ENCODE measurements at places on chromosomes 16 and 17. TPM values are rescaled to one million over a fixed set of nuclear protein-coding genes. Genes with fewer than 3 reads are reported as not detected.
A peak's percentile ranks its signal among the peaks of the same experiment; 100 is the strongest.

GRCh38 chr17:28112606-28113005 is 70.1 kb downstream of the NLK start:
- no peak overlapping the region for H3K27ac ChIP-seq
- no peak overlapping the region for H3K4me3 ChIP-seq
- H3K36me3 ChIP-seq: peaks cover 10% of the 10 kb centered on the region
- no peak for DNase-seq

GRCh38 chr17:64343833-64344637 is 46.6 kb downstream of the PECAM1 start:
- peak overlapping the region; percentile 60 for H3K27ac ChIP-seq
- DNase-seq: no peak
- H3K36me3 ChIP-seq: peaks cover 32% of the 10 kb centered on the region
- peaks cover 14% of the 10 kb centered on the region for H3K4me1 ChIP-seq
- no peaks in the 10 kb centered on the region for H3K27me3 ChIP-seq

GRCh38 chr17:14747603-14747950 is 446.7 kb downstream of the HS3ST3B1 start:
- no peaks in the 10 kb centered on the region for H3K36me3 ChIP-seq
- DNase-seq: no peak
- no peak overlapping the region for H3K27ac ChIP-seq
- H3K4me3 ChIP-seq: no peak overlapping the region
- peaks cover 3% of the 10 kb centered on the region for H3K27me3 ChIP-seq

- peaks cover 22% of the 10 kb centered on the region for H3K4me1 ChIP-seq
- H3K4me3 ChIP-seq: no peak overlapping the region
- no peaks in the 10 kb centered on the region for H3K36me3 ChIP-seq
Measured at GRCh38 chr17:79926142-79926604, 86.9 kb upstream of the CBX4 start.

GRCh38 chr17:31216031-31216751 is 80.8 kb downstream of the OMG start:
- H3K36me3 ChIP-seq: peaks cover 1% of the 10 kb centered on the region
- DNase-seq: no peak
- no peaks in the 10 kb centered on the region for H3K4me1 ChIP-seq
- no peaks in the 10 kb centered on the region for H3K27me3 ChIP-seq
- H3K4me3 ChIP-seq: no peak overlapping the region

DNA sequence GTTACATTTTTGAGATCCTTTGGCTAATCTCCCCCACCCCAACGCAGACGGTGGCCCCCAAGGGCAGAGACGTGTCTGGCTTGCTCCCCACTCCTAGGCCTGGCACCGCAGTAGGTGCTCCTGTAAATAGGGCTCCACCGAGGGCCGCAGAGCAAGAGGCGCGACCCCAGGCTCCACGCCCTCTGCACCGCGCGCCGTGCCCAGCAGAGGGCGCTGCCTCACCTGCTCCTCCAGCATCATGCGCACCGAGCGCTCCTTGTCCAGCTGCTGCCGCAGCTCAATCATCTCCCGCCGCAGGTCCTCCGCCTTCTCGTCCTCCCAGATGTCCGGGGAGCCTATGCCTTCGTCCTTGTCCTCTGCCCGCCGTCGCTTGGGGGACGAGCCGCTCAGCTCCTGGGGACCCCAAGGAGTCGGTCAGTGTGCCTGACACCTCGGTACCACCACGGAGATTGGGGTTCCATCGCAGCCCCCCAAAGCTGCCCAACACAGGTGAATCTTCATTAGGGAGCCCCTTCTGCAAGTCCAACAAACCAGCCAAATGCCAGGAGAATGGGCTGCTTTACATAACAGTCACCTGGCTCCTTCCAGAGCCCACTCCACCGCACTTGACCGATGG is 11.2 kb downstream of the TFAP4 start:
- DNase-seq: peak; percentile 73
- H3K4me3 ChIP-seq: no peak overlapping the region
- peak overlapping the region; percentile 30 for H3K27ac ChIP-seq
- H3K36me3 ChIP-seq: peaks cover 14% of the 10 kb centered on the region
- no peaks in the 10 kb centered on the region for H3K27me3 ChIP-seq
- H3K4me1 ChIP-seq: peaks cover 4% of the 10 kb centered on the region

GRCh38 chr17:80313160-80313829 is 52.6 kb downstream of the RNF213 start:
- H3K27me3 ChIP-seq: no peaks in the 10 kb centered on the region
- H3K27ac ChIP-seq: peak overlapping the region; percentile 69
- H3K4me1 ChIP-seq: peaks cover 12% of the 10 kb centered on the region
- no peak overlapping the region for H3K4me3 ChIP-seq

DNA sequence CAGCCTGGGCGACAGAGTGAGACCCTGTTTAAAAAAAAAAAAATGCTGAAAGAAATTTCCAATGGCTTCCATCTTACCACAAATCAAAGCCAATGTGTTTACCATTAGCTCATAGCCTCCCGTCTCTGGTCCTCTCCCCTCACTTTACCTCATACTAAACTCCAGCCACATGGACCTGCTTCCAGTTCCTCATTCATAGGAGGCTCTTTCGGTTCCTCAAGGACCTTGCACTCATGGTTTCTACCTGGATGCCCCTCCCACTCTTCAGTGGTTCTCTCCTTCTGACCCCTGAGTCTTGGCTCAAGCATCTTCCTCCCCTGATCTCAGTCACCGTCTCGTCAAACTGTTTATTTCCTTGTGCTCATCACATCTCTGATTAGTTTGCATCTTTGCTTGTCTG is 3.8 kb upstream of the DEF8 start:
- H3K27ac ChIP-seq: no peak overlapping the region
- no peak for DNase-seq
- H3K4me1 ChIP-seq: no peaks in the 10 kb centered on the region
- H3K27me3 ChIP-seq: peaks cover 55% of the 10 kb centered on the region
- no peaks in the 10 kb centered on the region for H3K36me3 ChIP-seq

- no peak for DNase-seq
- H3K4me1 ChIP-seq: no peaks in the 10 kb centered on the region
- H3K27me3 ChIP-seq: peaks cover 2% of the 10 kb centered on the region
- no peak overlapping the region for H3K27ac ChIP-seq
- H3K36me3 ChIP-seq: no peaks in the 10 kb centered on the region
- H3K4me3 ChIP-seq: no peak overlapping the region
Measured at GRCh38 chr16:54620197-54620596, 310.5 kb upstream of the IRX5 start.

GRCh38 chr16:4266372-4266771 is 6.5 kb downstream of the TFAP4 start:
- H3K27me3 ChIP-seq: no peaks in the 10 kb centered on the region
- no peak overlapping the region for H3K4me3 ChIP-seq
- no peak for DNase-seq
- peaks cover 11% of the 10 kb centered on the region for H3K36me3 ChIP-seq

GRCh38 chr16:88816736-88817535 is 5.2 kb upstream of the APRT start:
- H3K36me3 ChIP-seq: no peaks in the 10 kb centered on the region
- H3K27ac ChIP-seq: no peak overlapping the region
- no peaks in the 10 kb centered on the region for H3K27me3 ChIP-seq
- no peak overlapping the region for H3K4me3 ChIP-seq
- peaks cover 2% of the 10 kb centered on the region for H3K4me1 ChIP-seq
- DNase-seq: no peak

GRCh38 chr17:18980682-18981334 is 23.8 kb downstream of the FAM83G start:
- H3K4me1 ChIP-seq: no peaks in the 10 kb centered on the region
- no peaks in the 10 kb centered on the region for H3K36me3 ChIP-seq
- DNase-seq: no peak
- H3K27ac ChIP-seq: no peak overlapping the region
- H3K27me3 ChIP-seq: no peaks in the 10 kb centered on the region
- H3K4me3 ChIP-seq: no peak overlapping the region

GRCh38 chr17:65430209-65430833 is 131.1 kb downstream of the AXIN2 start:
- no peaks in the 10 kb centered on the region for H3K36me3 ChIP-seq
- H3K27me3 ChIP-seq: peaks cover 2% of the 10 kb centered on the region
- DNase-seq: no peak
- H3K4me3 ChIP-seq: no peak overlapping the region

DNA sequence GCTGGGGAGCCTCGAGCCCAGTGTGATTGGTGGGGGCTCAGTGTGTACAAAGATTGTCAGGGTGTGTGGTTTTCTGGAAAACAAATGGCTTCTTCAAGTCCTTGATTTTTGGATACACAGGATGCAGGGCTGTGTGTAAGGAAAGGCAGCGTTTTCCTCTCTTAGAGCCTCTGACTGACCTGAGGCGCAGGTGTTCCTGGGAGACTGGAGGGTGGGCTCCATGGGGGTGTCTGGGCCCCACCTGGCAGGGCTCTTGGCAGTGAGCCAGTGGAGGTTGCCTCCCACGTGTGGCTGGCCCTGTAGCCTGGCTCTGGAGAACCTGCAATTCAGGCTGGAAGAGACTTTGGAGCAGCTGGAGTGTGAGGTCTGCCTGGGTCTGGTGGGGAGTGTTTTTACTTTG is 5.0 kb downstream of the FOXK2 start:
- no peak for DNase-seq

- peaks cover 5% of the 10 kb centered on the region for H3K36me3 ChIP-seq
- H3K4me3 ChIP-seq: peak overlapping the region; percentile 78
- no peak for DNase-seq
- H3K27ac ChIP-seq: peak overlapping the region; percentile 89
- peaks cover 81% of the 10 kb centered on the region for H3K4me1 ChIP-seq
Measured at GRCh38 chr16:89408315-89408714, 82.0 kb downstream of the ANKRD11 start.

DNA sequence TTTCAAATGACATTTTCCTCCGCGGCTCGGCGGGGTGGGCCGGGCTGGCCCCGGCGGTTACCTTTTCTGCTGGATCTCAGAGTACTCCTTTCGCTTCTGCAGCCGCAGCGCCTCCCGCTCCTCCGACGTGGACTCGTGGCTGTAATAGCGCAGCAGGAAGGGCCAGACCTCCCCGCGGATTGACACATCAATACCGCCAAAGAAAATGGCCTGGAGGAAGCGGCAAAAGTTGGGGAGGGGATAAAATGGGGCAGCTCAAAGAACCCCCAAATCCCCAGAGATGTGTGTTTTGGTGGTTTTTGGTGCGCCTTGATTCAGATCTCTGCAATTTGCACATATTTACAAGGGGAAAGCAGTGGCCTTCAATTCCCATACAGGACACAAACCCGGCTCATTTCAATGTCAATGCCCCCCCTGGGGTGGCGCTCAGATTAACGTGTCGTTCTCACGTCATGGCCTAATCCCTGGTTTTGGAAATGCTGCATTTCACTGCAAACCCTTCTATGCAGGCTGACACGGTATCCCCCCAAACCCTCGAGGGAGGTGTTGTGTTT is 85.9 kb downstream of the TBC1D16 start:
- H3K4me3 ChIP-seq: no peak overlapping the region
- no peak overlapping the region for H3K27ac ChIP-seq
- peaks cover 2% of the 10 kb centered on the region for H3K27me3 ChIP-seq

DNA sequence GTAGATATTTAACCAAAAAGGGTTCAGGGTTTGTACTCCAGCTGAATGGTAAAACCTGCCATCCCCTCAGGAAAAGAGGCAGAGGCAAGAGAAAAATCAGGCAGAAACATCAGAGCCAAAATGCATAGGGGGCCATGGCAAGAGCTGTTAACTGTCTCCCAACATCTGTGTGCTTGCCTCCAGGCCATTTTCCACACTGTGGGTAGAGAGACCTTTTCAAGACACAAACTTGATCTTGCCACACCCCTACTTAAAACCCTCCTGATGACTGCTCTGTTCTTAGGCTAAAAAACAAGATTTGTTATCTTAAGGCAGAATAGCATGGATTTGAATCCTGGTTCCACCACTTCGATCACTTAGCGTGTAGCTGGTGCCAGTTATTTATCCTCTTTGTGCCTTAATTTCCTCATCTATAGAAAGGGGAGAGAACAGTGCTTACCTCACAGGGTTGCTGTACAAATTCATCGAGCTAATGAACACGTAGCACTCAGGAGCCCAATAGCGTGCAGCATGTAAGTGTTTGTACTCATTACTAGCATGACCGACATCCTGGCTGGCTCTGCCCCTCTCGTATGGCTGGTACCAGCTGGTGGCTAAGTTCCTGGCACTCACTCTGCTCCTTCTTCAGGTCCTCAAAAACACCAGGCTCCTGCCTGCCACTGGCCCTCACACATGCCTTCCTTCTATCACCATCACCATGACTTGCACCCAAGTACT is 25.8 kb downstream of the STAT3 start:
- no peak for DNase-seq
- H3K4me1 ChIP-seq: peaks cover 58% of the 10 kb centered on the region
- peaks cover 34% of the 10 kb centered on the region for H3K36me3 ChIP-seq

RTN4RL1 gene
- 0.45 TPM for total RNA-seq

CCL4L2 gene
- 8.7 TPM for total RNA-seq

RAMP2 gene
- total RNA-seq: not detected

ZNF205 gene
- not detected for total RNA-seq

ABCC3 gene
- 1.4 TPM for total RNA-seq

PDE6G gene
- total RNA-seq: 47.8 TPM

GDPD1 gene
- 2.7 TPM for total RNA-seq

NUFIP2 gene
- 68.4 TPM for total RNA-seq

TBC1D3I gene
- total RNA-seq: 0.88 TPM

LYRM9 gene
- 8.0 TPM for total RNA-seq

Data from activated naive CD8-positive, alpha-beta T cell treated with anti-CD3 and anti-CD28 coated beads, Interleukin-2, amount 10 ng/mL, durations not matched to agents 7 days and 5 days (primary cell).